Suppressor macrophage (primary cell): ENCODE measurements at places on chromosomes 13 and 19.

DNA sequence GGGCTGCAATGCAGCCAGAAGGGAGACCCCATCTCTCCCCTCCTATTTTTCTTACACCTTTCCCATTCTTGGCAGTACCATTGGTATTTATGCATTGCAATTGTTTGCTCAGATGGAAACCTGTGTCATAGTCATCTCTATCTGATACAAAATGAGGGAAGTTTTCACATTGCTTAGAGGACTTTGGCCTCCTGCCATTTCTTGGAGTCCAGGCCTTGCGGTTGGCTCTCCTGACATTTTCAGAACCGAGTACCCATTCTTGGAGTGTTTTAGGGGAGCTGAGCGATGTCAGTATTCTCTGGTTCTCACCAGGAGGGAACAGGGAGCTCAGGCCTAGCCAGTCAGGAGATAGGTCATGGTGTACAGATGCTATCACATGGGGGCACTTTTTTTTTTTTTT lies 1.5 kb downstream of the SIN3B start:
- no peak for DNase-seq

DNA sequence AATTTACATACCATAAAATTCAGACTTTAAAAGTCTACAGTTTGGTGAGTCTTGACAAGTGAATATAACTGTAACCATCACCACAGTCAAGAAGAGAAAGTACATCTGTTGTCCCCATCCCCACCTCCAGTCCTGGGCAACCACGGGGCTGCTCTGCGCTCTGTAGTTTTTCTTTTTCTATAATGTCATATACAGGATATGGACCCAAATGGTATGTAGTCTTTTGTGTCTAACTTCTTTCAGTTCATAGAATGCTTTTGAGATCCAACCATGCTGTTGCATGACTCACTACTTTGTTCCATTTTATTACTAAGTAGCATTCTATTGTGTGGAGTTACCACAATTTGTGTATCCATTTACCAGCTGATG lies 103.9 kb downstream of the DOCK9 start:
- DNase-seq, result no peak

- DNase-seq, result no peak
Measured at GRCh38 chr19:31718898-31719297, 369.7 kb upstream of the TSHZ3 start.

DNA sequence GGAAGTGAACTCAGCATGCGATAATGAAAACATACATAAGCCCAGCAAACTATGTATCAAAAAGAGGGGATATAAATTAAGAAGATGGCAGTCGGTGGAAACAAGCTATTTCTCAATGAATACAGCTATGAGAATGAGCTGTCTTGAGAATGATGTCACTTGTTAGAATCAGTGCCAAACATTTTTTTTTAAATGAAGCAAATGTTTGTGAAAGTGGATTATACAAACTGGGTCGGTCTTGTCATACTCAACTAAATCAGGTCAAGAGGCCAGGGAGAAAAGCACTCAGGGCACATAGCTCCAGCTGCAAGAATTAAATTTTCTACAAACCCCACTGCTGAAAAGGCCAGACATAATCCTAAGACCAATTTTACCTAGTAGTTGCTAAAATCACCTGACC lies 1048.4 kb downstream of the SLITRK1 start:
- DNase-seq, result no peak

DNA sequence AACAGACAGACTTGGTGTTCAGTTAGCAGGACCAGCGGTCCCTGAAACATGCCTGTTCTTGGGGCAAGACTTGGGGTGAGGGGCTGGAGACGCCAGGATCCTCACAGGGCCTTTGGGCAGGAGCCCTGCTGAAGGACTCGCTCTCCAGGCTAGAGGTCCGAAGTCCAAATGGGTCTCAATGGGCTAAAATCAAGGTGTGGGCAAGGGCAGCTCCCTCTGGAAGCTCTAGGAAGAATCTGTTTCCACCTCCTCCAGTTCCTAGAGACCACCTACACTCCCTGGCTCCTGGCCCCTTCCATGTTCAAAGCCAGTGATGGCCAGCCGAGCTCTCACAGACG lies 111.3 kb downstream of the TUBA3C start:
- DNase-seq, result no peak

DNA sequence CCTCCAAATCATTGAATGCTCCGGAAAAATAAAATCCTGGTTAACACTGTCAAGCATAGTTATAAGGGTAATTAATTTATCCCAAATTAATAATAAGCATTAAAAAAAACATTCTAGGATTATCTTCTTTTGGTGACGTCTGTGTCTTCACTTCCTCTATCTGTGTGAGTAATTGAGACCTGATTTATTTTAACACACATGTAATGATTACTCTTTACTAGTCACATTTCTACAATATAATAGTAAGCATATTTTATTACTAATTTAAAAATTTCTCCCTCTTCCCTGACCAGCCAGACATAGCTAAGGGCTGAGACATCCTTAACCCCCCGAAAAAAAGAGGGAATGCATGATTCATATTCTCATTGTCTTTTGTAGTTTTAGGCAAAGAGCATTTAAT lies 2.3 kb downstream of the FNDC3A start:
- DNase-seq, result no peak

- DNase-seq, result no peak
Measured at GRCh38 chr13:47826471-47826870, 174.6 kb downstream of the SUCLA2 start.

GRCh38 chr19:6113616-6114188 lies 3.4 kb upstream of the RFX2 start:
- peak; percentile 55 for DNase-seq

GRCh38 chr19:16463991-16464575 lies 7.7 kb downstream of the EPS15L1 start:
- DNase-seq, result no peak

GRCh38 chr13:29745704-29746103 lies 104.7 kb downstream of the UBL3 start:
- no peak for DNase-seq

DNA sequence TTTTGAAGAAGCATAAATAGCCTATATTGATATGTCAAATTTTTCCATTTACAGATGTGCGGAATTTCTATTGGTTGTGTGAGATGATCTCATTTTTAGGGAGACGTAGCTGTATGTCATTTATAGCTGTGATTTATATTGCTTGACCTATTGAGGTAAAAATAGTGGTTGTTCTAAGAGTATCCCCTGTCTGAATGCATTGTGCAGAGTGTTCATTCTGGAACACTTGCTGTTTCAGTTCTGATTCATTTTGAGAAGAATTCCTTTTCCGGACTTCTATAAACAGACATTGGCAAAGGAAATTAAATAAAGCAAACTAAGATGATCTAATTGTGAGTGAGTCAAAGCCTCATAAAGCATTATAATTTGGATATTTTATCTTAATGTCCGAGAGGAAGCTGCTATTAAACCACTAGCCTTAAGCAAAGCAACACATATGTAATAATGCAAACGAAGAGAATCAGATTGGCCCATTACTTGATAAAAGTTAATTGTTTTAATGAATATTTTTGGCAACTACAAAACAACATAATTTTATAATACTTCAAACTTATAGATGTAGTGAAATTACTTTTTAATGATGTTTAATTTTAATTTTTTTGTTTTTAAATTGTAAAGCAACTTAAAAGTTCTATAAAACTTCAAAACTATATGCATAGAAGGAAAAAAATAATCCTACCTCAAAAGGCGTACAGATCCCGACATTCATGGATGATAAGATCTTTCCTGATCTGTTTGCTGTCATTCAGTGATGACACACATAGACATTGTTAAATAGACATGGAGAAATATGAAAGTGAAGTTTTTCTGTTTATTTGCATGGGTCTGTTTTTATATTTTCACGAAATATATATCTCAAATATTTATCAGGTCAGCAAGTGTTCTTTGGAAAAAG lies 942.6 kb upstream of the SLC10A2 start:
- DNase-seq, result no peak

DNA sequence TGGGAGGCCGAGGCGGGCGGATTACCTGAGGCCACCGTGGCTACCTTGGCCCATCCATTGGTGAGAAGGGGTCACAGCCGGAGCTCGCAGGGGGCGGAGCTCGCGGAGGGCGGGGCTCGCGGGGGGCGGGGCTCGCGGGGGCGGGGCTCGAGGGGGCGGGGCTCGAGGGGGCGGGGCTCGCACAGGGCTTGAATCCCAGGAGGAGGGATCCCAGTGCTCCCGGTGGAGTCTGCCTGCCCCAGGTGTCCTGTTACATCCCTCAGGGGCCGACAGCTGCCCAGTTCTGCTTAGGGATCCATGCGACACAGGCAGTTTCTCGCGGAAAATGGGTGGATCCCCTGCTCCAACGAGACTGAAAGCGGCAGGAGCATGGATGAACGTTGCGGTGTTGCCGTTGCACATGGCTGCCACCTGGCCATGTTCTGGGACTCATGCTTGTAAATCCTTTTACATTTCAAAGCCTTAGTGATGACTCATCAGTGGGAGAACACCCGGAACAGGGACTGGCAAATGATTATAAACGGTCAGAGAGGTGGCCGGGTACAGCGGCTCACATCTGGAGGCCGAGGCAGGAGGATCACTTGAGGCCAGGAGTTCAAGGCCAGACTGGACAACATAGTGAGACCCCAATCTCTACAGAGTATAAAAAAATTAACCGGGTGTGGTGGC lies 25.1 kb downstream of the TMPRSS9 start:
- peak; percentile 48 for DNase-seq

DNA sequence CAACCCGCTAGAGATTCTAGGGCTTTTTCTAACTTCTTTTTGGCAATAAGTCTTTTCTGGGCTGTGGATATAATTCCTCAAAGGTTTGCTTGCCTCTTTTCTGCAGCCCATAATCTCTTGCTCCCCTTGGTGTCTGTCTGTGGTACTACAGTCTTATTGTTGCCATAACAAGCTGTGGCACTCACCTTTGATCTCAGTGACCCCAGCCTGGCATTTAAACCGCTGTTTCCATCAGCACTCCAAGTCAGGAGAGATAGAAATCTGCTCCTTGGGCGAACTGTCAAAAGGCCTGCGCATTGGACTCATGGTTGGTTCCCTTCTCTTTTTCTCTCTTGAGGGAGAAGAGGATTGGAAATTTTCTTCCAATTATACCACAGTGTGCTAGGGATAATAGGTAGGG lies 14.5 kb upstream of the MPHOSPH8 start:
- DNase-seq, result peak; percentile 45

DNA sequence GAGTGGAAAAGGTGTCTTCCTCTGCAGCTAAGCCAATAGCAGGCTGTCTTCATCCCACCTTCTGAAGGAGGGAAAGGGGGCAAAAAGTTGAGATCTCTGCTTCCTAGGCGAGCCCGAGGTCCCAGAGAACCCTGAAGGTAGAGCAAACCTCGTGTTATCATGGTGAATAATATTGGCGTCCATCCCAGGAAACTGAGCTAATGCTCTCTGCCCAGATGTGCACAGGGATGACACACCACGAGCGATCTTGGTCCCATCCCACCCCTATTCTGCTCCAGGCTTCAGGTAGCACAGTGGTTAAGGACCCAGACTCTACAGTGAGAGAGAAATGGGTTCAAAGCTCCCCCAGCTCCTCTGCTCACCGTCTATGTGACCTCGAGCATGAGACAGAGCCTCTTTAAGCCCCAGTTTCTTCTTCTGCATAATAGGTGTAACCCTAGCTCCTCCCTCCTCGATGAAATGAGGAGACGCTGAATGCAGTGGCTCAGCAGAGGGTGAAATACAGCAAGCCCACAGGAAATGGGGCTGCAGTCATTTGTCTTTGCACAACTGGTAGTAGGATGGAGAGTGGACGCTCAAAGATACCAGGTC lies 9.9 kb upstream of the CEACAM20 start:
- DNase-seq, result no peak

GRCh38 chr13:48476686-48477085 lies 56.2 kb downstream of the RCBTB2 start:
- peak; percentile 49 for DNase-seq

DNA sequence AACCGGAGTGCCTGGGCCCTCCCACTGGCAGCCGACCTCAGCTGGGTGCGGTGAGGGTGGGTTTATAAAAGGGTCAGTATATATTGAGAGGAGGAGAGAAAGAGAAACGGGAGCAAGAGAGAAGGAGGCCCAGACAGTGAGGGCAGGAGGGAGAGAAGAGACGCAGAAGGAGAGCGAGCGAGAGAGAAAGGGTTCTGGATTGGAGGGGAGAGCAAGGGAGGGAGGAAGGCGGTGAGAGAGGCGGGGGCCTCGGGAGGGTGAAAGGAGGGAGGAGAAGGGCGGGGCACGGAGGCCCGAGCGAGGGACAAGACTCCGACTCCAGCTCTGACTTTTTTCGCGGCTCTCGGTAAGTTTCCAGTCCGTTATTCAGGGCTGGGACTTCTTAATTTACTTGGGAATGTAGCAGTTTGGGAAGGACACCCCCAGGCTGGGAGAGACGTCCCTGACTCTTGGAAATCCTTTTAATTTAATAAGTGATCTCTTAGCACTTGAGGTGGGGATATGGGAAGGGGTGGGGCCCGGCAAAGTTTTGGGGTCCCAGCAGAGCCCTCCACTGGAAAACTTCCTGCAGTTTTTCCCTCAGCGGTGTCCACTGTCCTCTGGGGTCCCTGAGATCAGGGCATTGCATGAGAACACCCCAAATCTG lies at the start of gene EMP3:
EMP3 (plus strand) TSS at position 288 of the 646 bp plus-strand sequence. CDS start 1,293 bp downstream, outside the sequence.
- peak; percentile 85 for DNase-seq

DNA sequence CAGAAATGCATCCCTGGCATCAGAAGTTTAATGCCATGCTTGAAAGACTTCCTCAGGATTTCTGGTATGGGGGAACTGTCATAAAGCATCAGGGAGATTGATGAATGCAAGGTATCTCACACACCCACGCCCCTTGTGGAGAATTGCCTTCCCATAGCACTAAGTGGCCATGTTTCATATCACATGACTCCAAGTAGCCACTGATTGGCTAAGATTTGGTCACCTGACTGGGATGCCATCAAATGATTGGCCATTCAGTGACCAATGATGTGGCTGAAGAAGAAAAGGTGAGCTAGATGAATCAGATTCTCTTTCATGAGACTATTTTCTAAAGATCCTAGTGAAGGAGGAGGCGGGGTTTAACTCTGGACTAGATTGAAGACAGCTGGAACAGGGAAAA lies 7.3 kb downstream of the KLK8 start:
- DNase-seq, result no peak

GRCh38 chr19:13864667-13865570 lies 12.0 kb upstream of the NANOS3 start:
- peak; percentile 30 for DNase-seq

DNA sequence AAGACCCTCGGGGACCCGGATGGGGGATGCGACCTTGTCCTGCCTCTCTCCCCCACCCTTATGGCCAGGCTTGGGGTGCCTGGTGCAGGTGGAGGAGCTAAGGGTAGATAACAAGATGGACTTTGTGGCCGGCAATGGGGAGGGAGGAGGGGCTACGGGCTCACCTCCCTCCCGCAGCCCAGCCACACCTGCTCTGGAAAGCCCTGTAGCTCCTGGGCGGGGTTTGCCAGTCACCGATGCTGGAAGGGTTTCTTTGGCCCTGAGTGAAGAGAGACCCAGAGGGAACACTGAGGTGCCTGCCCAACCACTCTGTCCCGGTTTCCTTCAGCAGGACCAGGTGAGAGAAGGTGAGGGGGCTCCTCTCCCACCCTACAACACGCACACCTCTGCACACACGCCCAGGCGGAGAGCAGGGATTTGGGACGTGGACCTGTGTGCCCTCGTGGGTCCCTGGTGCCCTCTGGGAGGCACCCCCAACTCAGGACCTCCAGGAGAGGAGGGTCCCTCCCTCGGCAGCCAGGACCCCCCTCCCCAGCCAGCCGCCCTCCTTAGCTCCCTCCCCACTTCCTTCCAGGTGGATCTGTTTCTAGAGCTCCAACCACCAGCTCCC lies at the start of gene FUT2:
FUT2 (plus strand) TSS at position 229 of the 610 bp plus-strand sequence. CDS start 6,986 bp downstream, outside the sequence.
- no peak for DNase-seq
